ENCODE measurements at places on chromosomes 7 and 10. TPM values are rescaled to one million over a fixed set of nuclear protein-coding genes. Genes with fewer than 3 reads are reported as not detected.

DNA sequence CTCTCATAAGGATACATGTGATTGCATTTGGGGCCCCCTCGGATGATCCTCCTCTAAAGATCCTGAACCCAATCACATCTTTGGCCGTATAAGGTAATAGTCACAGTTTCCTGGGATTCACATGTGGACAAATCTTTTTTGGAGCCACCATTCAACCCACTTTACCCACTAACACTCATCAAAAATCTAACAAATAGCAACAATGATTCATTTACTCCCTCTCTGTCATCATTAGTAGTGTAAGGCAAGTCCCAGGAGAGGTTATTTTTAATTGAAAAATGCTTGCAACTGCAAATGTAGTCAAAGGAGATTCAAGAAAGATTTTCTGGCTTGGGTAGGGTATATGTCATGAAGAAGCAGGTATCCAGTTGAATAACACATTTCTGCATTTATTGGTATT, 9.9 kb upstream of the SMKR1 start:
- DNase-seq: no peak

DNA sequence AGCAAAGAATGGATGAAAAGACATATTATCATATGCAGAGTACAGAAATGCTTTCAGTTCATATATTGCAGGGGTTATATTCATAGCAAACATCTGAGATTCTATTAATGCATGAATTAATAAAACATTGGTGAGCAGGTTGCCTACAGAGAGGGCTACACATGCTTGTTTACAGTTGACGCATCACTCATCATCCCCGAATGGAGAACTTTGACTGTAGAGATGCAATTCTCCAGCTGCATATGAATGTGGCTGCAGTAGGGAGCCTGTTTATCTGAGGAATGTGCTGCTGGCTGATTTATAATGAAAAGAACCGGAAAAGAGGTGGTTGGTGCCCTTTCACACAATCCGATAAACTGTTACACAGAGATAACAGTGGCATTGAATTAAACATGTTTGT, 116.5 kb downstream of the GRM3 start:
- DNase-seq: no peak

DNA sequence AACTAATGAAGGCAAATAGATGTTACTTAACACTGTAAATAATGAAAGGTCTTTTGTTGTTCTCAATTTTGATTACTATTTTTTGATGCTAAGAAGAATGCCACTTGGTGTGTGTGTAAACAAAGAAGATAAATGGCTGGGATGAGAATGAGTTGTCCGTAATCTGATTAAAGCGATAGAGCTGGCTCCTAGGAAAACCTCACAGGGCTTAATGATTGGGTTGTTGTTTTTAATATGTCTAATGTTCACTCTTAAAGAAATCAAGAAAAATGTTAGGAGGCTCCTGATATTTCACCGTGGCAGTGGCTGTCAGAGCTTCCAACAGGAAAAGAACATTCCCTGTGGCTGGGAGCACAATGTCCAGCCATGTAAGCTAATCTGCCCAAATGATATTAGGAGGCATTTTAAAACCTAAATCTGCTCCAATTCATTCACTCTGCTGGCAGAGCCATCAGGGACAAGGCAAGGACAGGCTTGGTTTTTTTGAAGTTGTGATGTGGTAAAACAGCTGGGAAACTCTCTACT, 243.9 kb downstream of the SNX10 start:
- no peak for DNase-seq

- DNase-seq: no peak
These were observed 58.4 kb downstream of the VOPP1 start for GRCh38 chr7:55513868-55514267.

DNA sequence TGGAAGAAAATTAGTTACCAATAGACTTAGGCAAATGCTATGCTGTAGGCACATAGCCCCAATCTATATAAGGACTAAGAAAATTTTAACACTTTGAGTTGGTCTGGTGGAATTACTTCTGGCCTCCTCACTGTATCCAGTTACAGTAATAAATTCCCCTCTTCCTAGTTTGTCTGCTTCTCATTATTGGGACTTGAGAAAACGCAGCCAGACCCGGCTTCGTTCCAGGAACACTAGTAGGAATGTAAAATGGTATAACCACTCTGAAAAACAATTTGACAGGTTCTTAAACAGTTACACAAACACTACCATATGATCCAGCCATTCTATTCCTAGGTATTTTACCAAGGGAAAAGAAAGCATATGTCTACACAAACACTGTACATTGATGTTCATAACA, 150.2 kb downstream of the VPS50 start:
- DNase-seq: no peak

- no peak for DNase-seq
These were observed 86.0 kb downstream of the CH25H start for GRCh38 chr10:89120931-89121763.

GRCh38 chr10:89369156-89370105, 8.4 kb upstream of the IFIT1B start:
- DNase-seq: no peak

DNA sequence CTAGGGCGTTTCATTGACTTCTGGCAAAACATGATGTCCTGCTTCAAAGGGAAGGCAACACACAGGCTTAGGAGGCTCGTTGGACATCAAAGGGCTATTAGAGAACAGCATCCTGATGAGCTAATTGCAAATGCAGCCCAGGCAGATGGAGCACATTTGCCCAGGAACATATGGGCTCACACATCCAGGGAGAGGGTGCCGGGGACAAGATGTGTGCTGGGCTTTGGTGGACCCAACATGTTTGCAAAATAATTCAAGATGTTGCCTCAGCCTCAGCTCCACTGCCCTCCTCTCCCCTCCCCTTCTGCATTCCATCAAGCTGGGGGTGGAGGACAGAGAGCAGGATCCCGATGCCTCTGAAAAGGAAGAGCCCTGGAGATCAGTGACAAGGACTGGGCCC, 217.1 kb upstream of the ZMIZ1 start:
- no peak for DNase-seq

GRCh38 chr10:21057989-21058388, 160.9 kb upstream of the NEBL start:
- DNase-seq: no peak

GRCh38 chr7:128422842-128423241, 13.1 kb upstream of the IMPDH1 start:
- no peak for DNase-seq

- DNase-seq: no peak
These were observed 62.1 kb upstream of the PRSS58 start for GRCh38 chr7:142319970-142320369.

- peak; percentile 53 for DNase-seq
These were observed 27.8 kb downstream of the KCNMA1 start for GRCh38 chr10:77609781-77610272.

The COBL gene
- not detected for total RNA-seq

The HEPACAM2 gene
- not detected for total RNA-seq

DNA sequence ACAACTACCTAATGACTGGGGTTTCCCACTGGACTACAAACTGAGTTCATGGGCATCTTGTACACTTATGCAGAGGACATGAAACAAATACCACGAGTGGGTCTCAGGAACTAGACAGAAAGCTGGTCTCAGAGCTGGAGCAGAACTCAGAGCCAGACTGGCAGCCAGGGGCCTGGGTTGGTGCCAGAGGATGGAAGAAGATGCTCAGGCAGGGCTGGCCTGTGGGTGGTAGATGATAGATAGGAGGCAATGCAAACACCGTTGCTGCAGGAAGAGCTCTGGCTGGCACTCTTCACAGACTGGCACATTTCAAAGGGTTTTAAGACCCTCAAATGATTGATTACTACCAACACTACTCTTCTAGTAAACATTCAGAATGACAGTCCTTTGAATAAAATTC, 28.8 kb downstream of the ENO4 start:
- no peak for DNase-seq

- no peak for DNase-seq
These were observed 477 bp upstream of the FBXW4 start for GRCh38 chr10:101695404-101695890.

The STAM gene
- 20.2 TPM for total RNA-seq

DNA sequence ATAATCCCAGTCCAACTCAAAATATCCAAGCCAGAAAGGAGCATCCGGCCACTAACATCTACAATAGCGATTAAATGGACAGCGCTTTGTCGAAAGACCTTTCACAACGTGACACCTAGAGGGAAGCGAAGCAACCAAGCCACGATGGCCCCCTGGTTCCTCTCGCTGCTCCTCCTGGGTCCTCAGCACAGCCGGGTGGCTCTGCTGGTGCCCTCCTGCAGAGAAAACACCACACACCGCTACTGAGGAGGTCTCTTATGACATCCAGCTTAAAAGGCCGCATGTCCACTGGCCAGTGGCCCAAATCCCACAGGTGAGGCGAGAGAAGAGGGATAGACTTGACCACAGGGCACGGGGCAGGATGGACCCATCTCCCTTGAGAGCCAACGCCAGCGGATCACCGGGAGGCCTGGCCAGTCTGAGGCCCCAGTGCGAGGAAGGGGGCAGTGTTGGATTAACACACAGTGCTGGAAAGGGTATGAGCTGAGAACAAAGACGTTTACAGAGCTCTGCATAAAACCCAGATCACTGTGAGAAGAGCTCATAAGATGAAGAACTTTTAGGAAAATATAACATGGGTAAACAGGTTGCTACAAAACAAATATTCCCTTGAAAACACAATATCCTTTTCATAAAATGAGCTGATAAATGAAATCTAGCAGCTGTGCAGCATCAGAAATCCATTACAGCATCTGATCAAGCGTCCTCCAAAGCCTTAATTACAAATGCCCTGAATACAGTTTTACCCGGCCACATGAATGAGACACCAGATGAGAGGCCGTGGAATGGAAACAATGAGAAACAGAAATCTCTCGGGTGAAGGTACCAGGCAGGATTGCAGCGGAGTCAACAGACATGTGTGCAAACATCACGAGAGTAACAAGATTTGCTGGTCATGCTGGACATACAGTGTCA, 236.7 kb downstream of the DIP2C start:
- DNase-seq: no peak

The ANKRD30A gene
- total RNA-seq: not detected

DNA sequence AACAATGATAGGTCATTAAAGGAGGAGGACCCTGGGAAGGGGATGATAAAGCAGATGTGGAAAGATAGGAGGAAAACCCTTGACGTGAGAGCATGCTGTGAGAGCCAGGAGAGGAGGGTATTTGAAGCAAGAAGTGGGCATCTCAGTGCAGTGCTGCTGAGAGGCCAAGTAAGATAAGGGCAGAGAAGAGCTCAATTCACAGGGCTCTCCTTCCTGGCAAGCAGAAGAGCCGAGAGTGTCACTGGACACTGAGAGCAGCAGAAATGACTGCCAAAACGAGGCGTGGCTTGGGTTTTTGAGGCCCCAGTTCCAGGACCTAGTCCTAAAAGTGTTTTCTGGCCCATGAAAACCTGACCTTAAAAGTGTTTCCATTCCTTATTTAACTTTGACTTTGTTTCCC, 213.5 kb downstream of the LHFPL3 start:
- no peak for DNase-seq

- no peak for DNase-seq
These were observed 25.9 kb upstream of the RNF32 start for GRCh38 chr7:156614434-156615264.

The CDNF gene
- total RNA-seq: 1.0 TPM

GRCh38 chr10:62352356-62352970, 21.7 kb upstream of the ZNF365 start:
- DNase-seq: no peak

DNA sequence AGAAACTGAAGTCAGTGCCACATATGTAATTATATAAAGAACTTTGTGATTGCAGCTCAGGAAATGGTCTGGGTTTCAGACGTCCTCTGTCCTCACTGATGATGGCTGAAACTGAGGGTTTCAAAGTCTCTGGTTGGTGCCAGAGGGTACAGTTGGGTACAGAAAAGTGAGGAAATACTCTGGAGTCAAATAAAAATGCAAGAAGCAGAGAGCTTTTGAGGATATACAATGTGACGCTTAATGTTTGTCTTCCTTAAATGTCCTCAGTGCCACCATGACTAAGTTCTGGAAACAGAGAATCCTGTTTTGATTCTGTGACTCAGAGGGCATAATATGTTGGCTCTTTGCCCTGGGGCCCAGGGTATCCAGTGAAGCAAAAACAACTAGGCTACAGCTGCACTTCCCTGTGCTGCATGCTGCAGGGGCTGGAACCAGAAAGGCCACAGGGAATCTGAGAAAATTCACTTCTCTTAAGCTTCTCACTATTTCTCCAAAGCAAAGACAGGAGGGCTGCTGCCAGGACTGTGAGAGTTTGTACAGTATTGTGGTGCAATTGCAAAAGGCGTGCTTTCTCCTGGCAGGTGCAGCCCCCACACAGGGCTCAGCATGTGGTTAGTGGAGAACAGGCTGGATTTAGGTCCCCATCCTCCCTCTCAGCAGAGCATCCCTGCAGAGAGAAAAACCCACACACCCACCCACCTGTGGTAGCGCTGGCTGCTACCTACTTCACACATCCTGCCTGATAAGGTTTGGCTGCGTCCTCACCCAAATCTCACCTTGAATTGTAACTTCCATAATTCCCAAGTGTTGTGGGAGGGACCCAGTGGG, 169.5 kb upstream of the SVIL start:
- DNase-seq: no peak

- DNase-seq: no peak
These were observed 82.6 kb upstream of the AOAH start for GRCh38 chr7:36806891-36807290.

DNA sequence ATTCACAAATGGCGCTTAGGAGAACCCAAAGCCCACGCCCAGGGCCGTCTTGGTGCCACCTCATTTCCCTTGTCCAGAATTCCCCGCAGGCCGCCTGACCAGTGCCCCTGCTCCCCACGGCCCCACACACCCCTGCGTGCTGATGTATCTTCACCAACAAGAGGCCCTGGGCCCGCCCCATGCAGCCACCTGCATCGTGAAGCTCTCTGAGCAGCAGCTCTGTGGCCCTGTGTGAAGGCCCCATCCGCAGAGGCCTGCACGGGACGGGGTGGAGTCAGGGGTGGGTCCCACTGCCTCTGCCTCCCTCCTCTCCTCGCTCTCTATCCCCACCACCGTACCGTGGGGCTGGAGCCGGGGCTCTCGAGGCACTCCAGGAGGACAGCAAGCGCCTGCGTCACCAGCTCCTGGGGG, 14.7 kb downstream of the BRAT1 start:
- peak; percentile 55 for DNase-seq

DNA sequence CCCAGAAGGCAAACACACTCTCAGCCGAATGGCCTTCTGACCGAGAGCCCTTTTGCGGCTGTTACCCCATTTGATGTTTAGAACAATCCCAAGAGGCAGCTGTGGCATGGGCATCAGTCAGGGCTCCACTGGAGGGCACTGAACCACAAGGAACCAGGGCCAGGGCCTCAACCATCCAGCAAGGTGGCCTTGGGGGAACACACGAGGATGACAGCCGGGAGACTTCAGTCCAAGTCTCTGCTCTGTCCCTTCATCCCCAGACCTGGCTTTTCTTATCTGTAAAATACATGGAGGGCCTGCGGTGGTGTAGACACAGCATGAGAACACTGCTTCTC, 63.6 kb upstream of the INSIG1 start:
- no peak for DNase-seq

The SFRP4 gene
- total RNA-seq: not detected

The CALY gene
- total RNA-seq: not detected

DNA sequence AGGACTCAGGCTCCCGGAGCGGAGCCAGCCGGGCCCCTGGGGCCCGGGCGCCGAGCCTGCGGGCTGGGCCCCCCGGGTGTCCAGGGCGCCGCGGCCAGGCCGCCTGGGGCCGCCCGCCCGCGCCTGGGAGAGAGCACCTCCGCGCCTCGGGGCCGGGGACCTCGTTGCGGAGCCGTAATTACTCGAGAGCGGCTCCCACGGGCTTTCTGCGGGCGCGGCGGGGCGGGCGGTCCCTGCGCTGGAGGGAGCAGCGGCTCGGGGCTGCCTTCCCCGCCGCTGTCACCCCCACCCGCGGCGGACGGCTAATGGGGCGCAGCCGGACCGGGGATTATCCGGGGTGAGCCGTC, 1.5 kb downstream of the GNB2 start:
- DNase-seq: peak; percentile 63

The LIPK gene
- total RNA-seq: not detected

GRCh38 chr10:92202536-92202935, 88.3 kb downstream of the CPEB3 start:
- no peak for DNase-seq

All from natural killer cell treated with Interleukin-12 subunit alpha and Interleukin-12 subunit beta and Interleukin-15 and Interleukin-18, amount 100 ng/mL, for 72 hours (primary cell).